ENCODE measurements at places on chromosomes 5 and 9.

DNA sequence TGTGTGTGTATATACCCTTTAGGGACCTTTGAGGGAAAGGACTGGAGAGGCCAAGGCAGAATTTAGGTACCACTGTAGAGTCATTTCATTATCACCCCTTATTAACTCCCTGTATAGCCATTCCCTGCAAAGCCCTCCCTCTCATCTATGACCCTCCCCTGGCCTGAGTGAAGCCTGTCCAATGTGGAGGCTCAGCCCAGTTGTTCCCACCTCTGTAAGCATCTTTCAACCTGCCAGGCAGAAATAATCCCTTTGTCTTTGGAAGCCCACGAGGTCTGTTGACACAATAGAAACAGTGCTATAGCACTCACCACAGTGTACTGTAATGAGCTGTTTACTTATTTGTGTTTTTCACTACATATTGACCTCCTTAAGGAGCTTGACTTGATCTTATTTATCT lies 88.5 kb upstream of the SEMA6A start:
- DNase-seq: no peak

DNA sequence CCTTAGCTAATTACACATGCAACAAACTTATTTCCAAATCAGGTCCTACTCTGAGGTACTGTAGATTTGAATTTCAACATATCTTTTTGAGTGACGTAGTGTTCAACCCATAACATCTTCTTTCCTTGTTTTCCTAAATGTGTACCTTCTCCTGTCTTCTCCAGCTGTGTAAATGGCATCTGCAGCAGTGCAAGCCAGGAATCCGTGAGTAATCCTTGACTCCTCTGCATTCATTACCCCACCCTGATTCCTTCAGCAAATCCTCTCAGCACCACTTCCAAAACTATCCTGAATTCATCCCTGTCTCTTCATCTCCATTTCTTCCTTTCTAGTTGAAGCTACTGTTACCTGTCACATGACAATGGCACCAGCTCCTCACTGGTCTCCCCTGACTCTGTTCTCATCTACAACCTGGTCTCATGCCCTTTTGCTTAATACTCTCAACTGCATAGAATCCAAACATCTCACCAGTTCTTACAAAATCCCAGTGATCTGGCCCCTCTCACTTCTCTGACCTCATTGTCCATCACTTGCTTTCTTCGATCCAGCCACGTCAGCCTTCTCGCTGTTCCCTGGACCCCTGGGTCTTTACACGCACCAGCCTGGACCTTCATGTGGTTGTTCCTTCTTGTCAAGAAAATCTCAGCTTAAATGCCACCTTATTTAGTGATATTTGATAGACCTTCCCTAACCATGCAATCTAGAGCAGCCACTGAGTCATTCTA lies 14.6 kb upstream of the TRAF1 start:
- no peak for DNase-seq

GRCh38 chr5:173919443-173919842 lies 31.3 kb downstream of the CPEB4 start:
- no peak for DNase-seq

DNA sequence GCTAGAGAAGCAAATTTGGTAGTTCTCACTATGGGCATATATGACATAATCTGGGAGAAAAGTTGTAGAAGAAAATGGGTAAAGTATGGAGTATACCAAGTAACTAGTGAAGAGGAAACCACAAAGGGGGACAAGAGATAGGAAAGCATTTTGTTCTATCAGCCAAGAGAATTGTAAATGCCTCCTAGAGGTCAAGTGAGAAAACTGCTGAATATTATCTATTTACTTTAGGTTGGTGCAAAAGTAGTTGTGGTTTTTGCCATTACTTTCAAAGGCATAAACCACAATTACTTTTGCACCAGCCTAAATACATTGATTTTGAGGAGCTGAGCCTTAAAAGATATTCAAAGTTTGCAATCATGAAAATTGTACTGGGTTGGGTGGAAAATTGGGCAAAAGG lies 126.7 kb upstream of the GRHPR start:
- DNase-seq: no peak

- no peak for DNase-seq
Observed at GRCh38 chr5:130286971-130287370, 382.7 kb downstream of the CHSY3 start.

DNA sequence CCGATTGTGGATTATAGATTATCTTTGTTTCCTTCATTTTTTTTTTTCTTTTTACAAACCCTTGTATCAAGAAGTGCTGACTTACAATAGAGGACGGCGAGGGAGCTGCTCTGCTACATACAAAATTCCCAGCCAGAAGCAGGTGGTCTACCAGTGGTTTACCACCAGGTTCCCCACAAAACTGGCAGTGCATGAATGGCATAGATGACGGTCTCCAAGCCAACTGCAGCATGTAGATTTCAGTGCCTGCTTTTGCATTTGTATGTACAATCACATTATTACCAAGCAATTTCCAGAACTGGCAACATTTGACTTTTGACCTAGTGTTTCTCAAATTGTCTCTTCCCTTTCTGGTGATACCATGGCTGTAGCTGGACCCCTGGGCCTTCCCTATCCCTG lies 84.0 kb downstream of the ACER2 start:
- DNase-seq: no peak

GRCh38 chr9:3023449-3023848 lies 179.6 kb upstream of the PUM3 start:
- no peak for DNase-seq

GRCh38 chr9:70517926-70518610 lies 103.6 kb upstream of the KLF9 start:
- no peak for DNase-seq

DNA sequence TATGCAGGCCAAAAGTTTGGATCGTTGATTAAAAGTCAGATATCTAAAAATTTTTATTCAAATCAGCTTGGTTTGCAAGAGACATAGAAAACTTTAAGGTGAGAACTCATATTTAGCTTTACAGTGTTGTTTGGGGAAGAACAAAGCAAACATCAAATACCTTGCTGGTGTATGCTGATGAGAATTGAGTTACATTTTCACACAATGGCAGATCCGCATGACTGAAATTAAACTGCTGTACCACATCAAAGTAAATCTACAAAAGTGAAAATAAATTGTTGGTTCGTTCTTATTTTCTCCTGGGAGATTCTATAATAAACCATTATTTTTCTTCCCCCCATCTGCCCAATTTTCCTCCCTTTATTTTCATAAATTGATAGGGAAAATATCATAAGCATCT lies 198.2 kb upstream of the PCSK5 start:
- no peak for DNase-seq

- no peak for DNase-seq
Observed at GRCh38 chr5:104764197-104764596, 1201.6 kb upstream of the NUDT12 start.

DNA sequence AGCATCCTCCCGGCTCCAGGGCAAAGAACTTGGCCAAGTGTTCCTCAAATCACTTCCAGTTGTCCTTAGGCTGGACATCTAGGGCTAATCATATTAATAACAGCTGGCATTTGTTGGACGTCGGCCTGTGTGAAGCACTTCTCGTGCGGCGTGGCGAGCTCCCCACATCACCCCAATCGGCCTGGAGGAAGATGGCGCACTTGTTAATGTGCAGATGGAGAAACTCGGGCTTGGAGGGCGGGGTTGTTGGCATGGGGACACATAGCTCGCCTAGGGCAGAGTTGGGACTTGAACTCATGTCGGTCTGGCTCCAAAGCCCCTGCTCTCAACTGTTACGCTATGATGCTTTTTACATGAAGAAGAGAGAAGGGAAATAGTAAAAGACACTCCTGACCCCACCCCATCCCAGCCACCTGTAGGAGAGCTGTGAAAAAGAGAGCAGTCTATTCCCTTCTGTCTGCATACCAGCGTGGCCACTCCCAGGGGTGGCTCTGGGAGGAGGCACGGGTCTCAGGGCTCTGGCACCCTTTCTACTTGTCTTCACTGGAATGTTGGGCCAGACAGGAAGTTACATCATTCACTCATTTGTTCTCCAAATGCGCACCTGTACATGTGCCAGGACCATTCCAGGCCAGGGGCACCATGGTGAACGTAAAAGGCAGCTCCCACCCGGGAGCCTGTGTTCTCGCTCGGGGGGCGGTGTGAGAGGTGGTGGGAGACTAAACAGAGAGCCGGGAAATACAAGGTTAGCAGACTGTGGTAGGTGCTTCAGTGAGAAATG lies 12.8 kb upstream of the NUP214 start:
- DNase-seq: no peak

DNA sequence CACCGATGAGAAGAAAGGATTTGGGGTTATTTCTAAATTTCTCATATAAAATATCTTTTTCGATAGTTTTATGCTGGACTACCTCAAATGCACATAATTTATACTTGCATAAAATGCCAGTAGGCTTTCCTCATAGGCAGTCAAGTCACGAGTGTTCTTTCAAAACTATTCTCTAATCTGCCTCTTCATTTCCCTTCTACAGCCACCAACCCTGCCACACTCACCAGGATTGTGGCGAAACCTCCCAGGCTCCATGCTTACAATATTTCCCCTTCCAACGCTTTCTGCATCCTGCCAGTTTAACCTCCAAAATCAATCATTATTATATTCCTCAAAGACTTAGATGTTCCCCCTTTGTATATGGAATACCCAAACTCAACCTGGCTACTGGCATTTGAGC lies 65.4 kb downstream of the FRMD3 start:
- DNase-seq: no peak

DNA sequence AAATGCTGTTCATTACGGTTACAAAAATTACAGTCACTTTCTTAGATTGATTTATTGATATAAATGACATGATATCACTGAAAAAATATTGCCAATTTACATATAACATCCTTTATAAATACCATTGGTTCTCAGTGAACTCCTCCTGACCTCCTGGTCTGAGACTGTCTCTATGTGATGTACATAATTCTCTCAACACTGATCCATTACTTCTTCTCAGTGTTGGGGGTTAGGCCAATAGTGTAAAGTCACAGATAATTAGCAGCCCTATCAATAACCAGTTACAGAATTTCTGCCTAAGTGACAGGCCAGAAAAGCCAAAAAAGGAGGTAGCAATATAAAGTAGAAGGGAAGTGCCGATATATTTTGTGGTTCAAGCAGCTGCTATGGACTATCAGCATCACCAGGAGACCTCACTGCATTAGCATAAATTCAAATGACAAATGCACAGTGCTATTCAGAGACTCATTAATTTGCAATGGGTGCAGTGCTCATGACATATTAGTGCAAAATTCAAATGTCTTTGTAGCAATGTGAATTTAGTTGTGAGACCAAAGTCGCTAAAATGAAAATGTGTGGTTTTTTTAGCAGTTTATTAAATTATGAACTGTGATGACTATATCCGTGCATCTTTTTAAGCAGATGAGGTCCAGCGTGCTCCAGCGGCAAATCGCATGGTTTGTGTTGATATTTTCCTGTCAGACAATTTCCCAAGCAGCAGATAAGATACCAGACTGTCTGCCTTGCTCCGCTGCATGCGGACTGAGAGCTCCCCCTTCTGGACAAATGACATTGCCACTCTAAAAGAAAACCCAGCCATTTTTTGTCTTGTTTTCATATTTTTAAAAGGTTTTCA lies 144.6 kb downstream of the CETN3 start:
- DNase-seq: peak; percentile 9

GRCh38 chr5:172015346-172015745 lies 8.9 kb upstream of the FBXW11 start:
- DNase-seq: no peak

DNA sequence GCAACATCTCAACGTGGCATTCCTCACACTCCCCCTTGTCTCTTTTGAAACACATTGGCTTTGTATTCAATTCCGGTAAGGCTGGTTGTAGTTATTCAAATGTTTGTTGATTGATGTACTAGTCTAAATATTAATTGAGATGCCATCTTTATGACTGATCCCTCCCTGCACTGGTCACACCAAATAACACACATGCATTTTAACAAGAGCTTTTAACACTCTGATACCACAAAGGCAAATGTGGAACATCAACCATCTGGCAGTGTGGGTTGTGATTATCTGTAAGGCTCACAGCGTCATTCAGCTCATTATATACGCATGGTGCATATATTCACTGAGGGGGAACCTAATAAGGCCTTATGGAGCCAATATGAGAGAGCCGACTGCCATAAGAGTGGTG lies 305.0 kb downstream of the TENT4A start:
- DNase-seq: no peak

DNA sequence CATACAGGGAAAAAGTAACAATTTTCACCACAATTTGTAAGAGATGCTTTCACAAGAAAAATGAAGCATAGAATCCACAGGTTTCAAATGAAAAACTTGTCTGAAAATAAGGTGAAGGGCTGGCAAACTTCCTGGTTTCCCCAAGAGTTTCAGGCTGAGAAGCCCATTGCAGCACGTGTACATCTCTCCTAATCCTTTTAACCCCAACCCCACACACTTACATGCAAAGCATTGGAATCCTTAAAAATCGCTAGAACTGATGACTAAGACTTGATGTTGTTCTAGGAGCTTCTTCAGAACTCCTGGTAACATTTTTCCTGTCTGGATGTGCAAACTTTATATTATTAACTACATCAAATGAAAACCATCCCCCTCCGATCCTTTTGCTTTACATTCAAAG lies 317.8 kb upstream of the RGMB start:
- no peak for DNase-seq

- DNase-seq: no peak
Observed at GRCh38 chr9:78605041-78606000, 308.4 kb downstream of the PSAT1 start.

- no peak for DNase-seq
Observed at GRCh38 chr9:31275419-31275818, 1109.0 kb upstream of the ACO1 start.

DNA sequence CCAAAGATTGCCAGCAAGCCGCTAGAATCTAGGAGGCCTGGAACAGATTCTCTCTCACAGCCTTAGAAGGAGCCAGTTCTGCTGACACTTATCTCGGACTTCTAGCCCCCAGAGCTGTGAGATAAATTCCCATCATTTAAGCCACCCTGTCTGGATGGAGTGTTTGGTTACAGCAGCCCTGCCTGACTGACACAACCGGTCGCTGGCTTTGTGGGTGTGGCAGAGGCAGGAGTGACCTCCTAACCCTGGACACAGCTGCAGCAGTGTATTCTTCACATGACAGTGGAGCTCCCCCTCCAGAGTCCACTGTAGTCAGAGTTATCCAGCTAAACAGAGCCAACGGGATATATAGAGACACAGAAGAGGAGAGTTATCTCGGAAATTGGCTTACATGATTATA lies 21.2 kb upstream of the IL17B start:
- DNase-seq: no peak

- DNase-seq: no peak
Observed at GRCh38 chr9:78871452-78872331, 574.8 kb downstream of the PSAT1 start.

All from T-helper 9 cell (primary cell).